ENCODE measurements at places on chromosomes 13 and 19. TPM values are rescaled to one million over a fixed set of nuclear protein-coding genes. Genes with fewer than 3 reads are reported as not detected.

Gene ZNF283
- 14.9 TPM for total RNA-seq

GRCh38 chr19:43526884-43527859 is at the start of gene ETHE1:
Gene ETHE1, minus strand, starts transcription at chr19:43527201. Its CDS starts 24 bp downstream, at chr19:43527177.
- H3K27me3 ChIP-seq: no peaks in the 10 kb centered on the region
- H3K4me1 ChIP-seq: no peaks in the 10 kb centered on the region
- H3K36me3 ChIP-seq: no peaks in the 10 kb centered on the region
- peak; percentile 93 for DNase-seq

DNA sequence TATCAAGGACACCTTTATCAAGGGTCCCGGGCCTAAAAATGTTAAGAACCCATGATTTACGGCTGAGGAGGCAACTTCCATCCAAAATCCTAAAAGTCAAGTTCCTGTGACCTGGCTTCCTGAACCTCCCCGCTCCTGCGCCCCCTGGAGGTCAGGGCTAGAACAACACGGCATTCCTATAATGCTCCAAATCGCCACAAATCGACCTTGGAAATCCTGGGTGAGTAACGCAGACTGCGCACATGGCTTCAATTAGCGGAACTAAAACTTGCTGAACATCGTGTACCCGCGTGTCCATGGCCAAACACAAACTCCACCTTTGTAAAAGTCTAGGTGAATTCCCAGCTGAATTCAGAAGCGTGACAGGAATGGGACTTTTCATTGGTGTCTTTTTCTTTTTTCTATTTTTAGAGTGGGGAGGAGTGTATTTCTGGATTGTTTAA is 4.3 kb upstream of the C5AR1 start:
- DNase-seq: peak; percentile 83
- no peak overlapping the region for H3K4me3 ChIP-seq
- no peaks in the 10 kb centered on the region for H3K36me3 ChIP-seq
- H3K27ac ChIP-seq: no peak overlapping the region
- H3K4me1 ChIP-seq: no peaks in the 10 kb centered on the region

DNA sequence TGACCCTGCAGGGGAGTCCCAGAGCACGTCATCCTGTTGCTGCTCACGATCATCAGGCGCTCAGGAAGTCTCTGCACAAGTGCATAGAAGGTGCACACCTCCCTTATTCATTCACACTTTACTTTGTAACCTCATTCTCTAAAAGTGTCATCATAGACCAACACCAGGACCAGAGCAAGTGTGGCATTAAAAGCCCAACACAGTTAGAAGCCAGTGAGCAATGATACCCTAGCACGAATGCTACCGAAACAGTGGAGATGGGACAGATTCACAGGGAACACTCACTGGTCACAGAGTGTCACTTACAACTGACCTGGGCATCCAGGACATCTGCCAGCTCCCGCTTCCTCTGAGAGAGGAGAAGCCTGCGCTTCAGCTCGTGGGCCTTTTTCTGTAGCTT is 17.0 kb downstream of the HAUS8 start:
- no peaks in the 10 kb centered on the region for H3K27me3 ChIP-seq
- DNase-seq: no peak
- no peaks in the 10 kb centered on the region for H3K4me1 ChIP-seq
- H3K36me3 ChIP-seq: peaks cover 35% of the 10 kb centered on the region
- no peak overlapping the region for H3K4me3 ChIP-seq
- H3K27ac ChIP-seq: no peak overlapping the region

Gene PODNL1
- not detected for total RNA-seq

DNA sequence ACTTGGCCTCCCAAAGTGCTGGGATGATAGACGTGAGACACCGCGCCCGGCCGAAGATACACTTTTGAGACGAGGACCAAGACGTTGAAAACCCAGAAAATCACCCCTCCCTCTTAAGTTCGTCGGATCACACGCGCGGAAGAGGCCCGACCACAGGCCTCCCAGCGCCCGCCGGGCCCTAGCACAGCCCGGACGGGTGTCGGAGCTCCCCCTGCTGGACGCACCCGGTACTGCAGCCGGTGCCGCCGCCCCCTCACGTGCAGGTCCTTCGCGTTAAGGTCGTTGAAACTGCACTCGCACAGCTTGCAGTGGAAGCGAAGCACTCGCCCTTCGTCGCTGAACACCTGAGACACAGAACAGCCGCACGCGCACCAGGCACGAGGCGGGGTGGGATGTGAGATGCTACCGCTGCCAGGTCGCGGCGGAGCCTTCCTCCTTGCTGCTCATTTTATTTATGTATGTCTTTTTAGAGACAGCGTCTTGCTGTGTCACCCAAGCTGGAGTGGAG is 35.7 kb upstream of the MATK start:
- H3K27me3 ChIP-seq: peaks cover 12% of the 10 kb centered on the region
- H3K4me3 ChIP-seq: no peak overlapping the region
- H3K36me3 ChIP-seq: no peaks in the 10 kb centered on the region

- H3K4me1 ChIP-seq: peaks cover 29% of the 10 kb centered on the region
- peak overlapping the region; percentile 98 for H3K27ac ChIP-seq
- no peaks in the 10 kb centered on the region for H3K36me3 ChIP-seq
- H3K4me3 ChIP-seq: peak overlapping the region; percentile 89
- peak; percentile 92 for DNase-seq
- H3K27me3 ChIP-seq: no peaks in the 10 kb centered on the region
These were observed 990 bp upstream of the ZMYM2 start for GRCh38 chr13:19957320-19958154.

DNA sequence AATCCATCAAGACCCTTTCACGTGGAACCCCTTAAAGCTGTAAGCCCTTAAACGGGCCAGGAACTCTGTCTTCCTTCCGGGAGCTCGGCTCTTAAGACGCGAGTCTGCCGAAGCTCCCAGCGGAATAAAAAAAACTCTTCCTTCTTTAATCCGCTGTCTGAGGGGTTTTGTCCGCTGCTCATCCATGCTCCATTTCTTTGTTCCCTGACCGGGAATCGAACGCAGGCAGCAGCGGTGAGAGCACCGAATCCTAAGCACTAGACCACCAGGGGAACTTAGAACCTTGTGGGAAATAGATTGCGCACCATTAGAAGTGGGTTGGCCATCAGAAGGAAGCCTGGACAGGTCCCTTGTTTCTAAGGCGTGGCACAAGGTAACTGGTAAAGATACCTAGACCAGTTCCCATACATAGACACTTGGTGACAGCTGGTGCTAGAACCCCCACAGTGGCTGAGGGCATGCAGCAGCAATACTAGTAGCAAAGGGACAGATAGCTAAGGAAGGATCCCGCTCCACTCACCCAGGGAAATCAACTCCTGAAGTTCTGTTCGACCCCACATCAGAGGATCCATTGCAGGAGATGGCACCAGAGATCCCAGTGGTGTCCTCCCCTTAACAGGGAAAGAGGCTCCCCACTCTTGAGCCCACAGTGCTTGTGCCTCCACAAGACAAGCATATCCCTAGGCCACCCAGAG is 1.5 kb upstream of the RGCC start:
- H3K27me3 ChIP-seq: peaks cover 19% of the 10 kb centered on the region
- no peak overlapping the region for H3K4me3 ChIP-seq
- H3K4me1 ChIP-seq: no peaks in the 10 kb centered on the region
- no peak overlapping the region for H3K27ac ChIP-seq
- H3K36me3 ChIP-seq: no peaks in the 10 kb centered on the region
- no peak for DNase-seq

DNA sequence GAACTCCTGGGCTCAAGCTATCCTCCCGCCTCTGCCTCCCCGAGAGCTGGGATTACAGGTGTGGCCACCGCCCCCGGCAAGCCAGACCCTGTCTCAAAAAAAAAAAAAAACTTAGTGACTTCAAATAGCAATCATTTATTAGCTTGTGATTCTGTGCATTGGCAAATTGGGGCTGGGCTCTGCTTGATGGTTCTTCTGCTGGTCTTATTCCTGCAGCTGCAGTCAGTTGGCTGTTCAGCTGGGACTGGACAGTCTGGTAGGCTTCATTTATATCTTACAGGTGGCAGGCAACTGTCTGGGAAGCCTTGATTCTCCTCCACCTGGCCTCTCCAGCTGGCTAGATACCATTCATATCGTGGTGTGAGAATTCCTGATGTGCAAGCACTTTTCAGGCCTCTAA is 7.4 kb downstream of the DHDH start:
- H3K27me3 ChIP-seq: no peaks in the 10 kb centered on the region
- no peaks in the 10 kb centered on the region for H3K36me3 ChIP-seq
- DNase-seq: no peak
- no peaks in the 10 kb centered on the region for H3K4me1 ChIP-seq
- H3K4me3 ChIP-seq: no peak overlapping the region

DNA sequence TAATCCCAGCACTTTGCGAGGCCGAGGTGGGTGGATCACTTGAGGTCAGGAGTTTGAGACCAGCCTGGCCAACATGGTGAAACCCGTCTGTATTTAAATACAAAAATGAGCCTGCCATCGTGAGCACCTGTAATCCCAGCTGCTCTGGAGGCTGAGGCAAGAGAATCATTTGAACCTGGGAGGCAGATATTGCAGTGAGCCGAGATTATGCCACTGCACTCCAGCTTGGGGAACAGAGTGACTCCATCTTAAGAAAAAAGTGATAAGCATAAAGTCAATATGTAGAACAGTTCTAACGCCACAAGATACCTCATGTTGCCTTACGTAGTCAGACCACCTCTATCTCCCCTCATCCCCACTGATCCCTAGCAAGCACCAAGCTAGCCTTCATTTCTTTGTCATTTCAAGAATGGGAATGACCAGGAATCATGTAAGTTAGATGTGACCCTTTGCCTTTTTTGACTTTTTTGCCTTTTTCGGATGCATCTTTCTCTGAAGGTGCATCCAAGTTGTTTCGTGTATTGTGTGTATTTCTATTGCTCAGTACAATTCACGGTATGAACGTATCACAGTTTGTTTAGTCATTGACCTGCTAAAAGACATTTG is 6.4 kb downstream of the RPL21 start:
- H3K27me3 ChIP-seq: no peaks in the 10 kb centered on the region
- H3K27ac ChIP-seq: no peak overlapping the region
- H3K4me1 ChIP-seq: peaks cover 32% of the 10 kb centered on the region
- no peaks in the 10 kb centered on the region for H3K36me3 ChIP-seq
- DNase-seq: no peak

Gene FAM83E
- total RNA-seq: not detected

DNA sequence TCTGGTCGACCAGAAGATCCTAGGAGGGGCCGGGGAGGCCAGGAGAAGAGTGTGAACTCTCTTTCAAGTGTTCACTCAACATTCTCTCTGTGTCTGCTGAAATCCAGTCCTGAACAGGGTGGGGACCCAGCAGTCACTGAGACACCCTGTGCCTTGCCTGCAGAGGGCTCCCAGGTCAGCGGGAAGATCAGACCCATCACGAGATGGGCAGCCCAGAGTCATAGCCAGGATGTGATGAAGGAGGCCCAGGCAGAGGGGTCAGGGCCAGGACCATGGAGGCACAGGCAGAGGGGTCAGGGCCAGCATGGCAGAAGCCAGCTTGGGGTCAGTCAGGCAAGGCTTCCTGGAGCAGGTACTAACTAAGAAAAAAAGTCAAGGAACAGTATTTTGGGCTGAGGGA is 9.4 kb downstream of the NUMBL start:
- peak; percentile 46 for DNase-seq
- H3K4me3 ChIP-seq: no peak overlapping the region
- peaks cover 20% of the 10 kb centered on the region for H3K36me3 ChIP-seq
- no peaks in the 10 kb centered on the region for H3K4me1 ChIP-seq
- H3K27me3 ChIP-seq: no peaks in the 10 kb centered on the region
- no peak overlapping the region for H3K27ac ChIP-seq

Gene FCAR
- total RNA-seq: not detected

Gene DACH1
- total RNA-seq: 0.49 TPM

GRCh38 chr13:72456486-72456885 is 270.9 kb downstream of the MZT1 start:
- no peak for DNase-seq
- no peak overlapping the region for H3K4me3 ChIP-seq
- H3K27ac ChIP-seq: no peak overlapping the region
- H3K36me3 ChIP-seq: no peaks in the 10 kb centered on the region

DNA sequence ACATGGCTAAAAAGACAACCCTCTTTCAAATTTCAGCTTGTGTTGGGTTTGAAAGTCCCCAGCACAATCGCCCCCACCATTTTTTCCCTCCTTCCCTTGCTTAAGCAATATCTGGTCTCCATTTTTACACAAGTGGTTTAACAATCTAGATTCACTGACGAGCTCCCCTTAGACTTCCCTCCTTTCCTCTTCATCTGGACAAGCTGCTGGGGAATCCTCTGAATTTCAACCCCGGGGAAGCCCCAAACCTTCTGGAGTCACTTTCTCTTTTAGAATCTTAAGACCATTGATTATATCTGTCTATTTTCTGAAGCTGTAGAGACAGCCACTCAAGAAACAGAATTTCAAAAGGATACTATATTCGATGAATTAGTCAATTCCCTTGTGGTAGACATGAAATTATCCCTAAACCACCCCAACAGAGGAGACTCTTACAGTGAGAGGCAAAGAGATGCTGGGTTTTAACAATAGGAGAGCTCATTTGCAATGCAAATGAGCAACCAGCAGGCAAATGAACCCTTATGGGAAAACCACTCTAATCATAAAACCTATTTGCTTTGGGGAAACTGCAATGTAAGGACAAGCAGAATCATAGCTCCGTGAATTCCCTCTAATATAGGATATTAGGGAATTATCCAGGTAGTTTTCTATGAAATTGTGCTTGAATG is 78.9 kb downstream of the TEX26 start:
- H3K27me3 ChIP-seq: no peaks in the 10 kb centered on the region
- no peak overlapping the region for H3K27ac ChIP-seq
- no peak for DNase-seq
- no peaks in the 10 kb centered on the region for H3K36me3 ChIP-seq
- no peaks in the 10 kb centered on the region for H3K4me1 ChIP-seq

GRCh38 chr19:708154-709143 is at the start of gene PALM:
Gene PALM, plus strand, starts transcription at chr19:708935. Its CDS starts 212 bp downstream, at chr19:709147.
- no peaks in the 10 kb centered on the region for H3K36me3 ChIP-seq
- H3K27me3 ChIP-seq: peaks cover 6% of the 10 kb centered on the region
- peak within 1 kb of the TSS; percentile 82 for H3K27ac ChIP-seq
- H3K4me1 ChIP-seq: peaks cover 41% of the 10 kb centered on the region
- peak; percentile 74 for DNase-seq
- peak within 1 kb of the TSS; percentile 87 for H3K4me3 ChIP-seq

Gene AKAP8
- 22.5 TPM for total RNA-seq

Gene SWSAP1
- 1.8 TPM for total RNA-seq

Gene DLL3
- not detected for total RNA-seq

DNA sequence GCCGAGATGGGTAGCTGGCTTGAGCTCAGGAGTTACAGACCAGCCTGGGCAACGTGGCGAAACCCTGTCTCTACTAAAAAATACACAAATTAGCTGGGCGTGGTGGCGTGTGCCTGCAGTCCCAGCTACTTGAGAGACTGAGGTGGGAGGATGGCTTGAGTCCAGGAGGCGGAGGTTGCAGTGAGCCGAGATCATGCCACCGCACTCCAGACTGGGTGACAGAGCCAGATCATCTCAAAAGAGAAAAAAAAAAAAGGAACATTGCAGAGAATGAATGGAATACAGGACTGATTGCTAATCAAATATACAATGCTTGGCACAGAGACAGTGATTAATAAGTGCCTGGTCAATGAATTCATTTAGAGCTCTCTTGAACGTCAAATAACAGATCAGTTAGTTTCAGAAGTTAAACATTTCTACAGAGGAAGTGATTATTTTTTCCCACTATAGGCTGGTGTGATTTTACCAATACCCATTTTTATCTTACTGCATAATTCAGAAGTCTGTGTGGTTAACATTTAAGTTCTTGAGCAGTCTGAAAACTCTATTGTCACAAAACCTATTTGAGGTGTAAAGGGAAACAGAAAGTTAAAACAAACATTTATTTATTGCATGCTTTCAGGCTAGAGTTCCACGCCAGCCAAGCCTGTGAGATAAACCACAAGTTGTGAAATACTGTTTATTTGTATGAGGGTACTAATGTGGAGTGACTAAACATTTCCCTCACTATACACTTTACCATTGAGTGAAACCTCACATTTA is 7.7 kb upstream of the TBC1D4 start:
- no peak overlapping the region for H3K27ac ChIP-seq
- no peak overlapping the region for H3K4me3 ChIP-seq
- H3K4me1 ChIP-seq: no peaks in the 10 kb centered on the region
- H3K36me3 ChIP-seq: no peaks in the 10 kb centered on the region
